ENCODE measurements at places on chromosomes 2 and 18.

DNA sequence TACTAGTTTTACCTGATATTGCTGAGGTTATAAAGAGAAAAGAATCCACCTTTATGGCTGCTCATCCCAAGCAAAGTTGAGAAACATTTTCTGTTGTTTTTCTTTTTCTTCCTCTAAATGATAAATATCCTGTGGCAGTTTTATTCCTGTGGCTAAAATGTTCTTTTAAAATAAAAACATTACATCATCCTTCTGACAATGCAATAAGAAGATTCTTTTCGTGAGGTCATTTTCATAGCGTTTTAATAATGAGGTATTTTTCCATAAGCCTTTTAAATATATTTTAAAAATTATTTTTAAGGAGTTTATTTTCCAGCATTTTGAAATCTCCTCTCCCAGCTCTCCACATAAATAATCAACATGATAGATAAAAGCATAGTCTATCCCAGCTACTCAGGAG is 52.8 kb upstream of the EPB41L3 start:
- DNase-seq: no peak

DNA sequence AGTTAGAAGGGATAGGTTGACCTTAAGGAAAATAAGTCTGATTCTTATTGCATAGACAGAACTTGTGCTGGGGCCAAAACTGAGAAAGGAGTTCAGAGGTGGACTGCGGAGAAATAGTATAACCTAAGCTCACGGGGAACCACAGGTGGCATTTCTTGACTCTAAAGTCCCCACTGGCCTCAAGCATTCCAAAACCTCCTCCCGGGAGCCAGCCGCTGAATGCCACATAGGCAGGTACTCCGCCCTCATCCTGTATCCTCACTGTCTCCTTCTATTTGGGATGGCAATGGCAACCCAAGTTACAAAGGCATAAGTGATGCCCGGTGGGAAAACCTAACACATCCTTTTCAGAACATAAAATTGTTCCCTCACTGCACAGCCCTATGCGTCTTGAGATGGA is 173.0 kb downstream of the SP3 start:
- DNase-seq: no peak

- no peak for DNase-seq
These were observed 46.1 kb downstream of the SPRED2 start for GRCh38 chr2:65386344-65386743.

GRCh38 chr2:32452338-32453064 is 95.7 kb downstream of the BIRC6 start:
- no peak for DNase-seq

DNA sequence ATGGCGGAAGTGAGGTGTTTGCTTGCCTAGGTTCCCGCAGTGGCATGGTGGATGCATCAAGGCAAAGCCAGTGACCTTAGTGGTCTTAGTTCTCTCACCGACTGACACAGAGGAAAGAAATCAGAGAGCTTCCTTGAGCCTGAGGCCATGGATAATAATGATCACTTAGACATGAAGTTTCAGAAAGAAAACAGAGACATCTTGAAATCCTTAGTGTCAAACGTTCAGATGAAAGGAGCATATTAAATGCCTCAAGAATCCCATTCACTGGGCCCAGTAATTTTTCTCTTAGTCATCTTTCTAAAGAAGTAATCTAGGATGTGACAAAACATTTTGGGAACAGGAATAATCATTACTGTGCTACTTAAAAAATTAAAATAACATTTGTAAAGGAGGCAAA is 35.2 kb downstream of the COPS8 start:
- no peak for DNase-seq

GRCh38 chr2:232459419-232460035 is 3.6 kb downstream of the ALPI start:
- no peak for DNase-seq

- DNase-seq: no peak
These were observed 49.3 kb upstream of the LRPPRC start for GRCh38 chr2:44045061-44045460.

- no peak for DNase-seq
These were observed 4.8 kb upstream of the ASXL3 start for GRCh38 chr18:33573193-33573592.

- no peak for DNase-seq
These were observed 1.7 kb downstream of the PRELID3A start for GRCh38 chr18:12409469-12409868.

- DNase-seq: no peak
These were observed 382.8 kb downstream of the OSR1 start for GRCh38 chr2:18975506-18976167.

DNA sequence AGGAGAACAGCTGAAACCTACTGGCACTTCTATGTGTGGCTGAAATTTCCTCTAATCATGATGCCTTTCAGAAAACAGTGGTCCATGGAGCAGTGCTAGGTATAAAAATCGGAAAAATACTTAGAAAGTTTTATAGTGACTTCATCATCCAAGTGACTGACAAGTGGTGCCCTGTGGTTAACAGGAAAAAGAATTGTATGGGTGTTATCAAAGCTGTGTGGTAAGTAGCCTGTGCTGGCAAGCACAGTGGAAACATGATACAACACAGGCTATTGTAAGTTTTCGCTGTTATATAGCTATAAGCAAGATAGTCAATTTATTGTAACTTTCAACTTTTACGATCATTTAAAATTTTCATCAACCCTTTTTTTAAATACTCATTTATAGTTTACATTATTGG is 1599.7 kb upstream of the ZEB2 start:
- DNase-seq: no peak

- no peak for DNase-seq
These were observed 12.3 kb downstream of the KLF7 start for GRCh38 chr2:207153266-207153975.

DNA sequence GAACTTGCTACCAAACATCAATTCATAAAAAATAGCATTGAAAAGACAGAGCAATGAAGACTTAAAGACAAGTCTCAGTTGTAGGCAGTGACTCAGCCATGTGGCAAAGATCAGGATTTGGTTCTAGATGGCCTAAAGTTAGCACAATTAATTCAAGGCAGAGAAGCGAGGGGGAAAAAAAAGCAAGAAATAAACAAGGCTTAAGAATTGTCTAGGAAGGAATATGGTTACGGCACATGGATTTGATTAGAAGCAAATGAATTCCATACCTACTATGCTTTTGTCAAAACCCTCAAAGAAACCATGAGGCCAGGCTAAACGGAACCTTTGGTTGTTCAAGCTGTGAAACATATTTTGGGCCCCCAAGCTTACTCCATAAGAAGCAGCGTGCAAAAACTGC is 362.2 kb upstream of the KCNH7 start:
- DNase-seq: no peak

DNA sequence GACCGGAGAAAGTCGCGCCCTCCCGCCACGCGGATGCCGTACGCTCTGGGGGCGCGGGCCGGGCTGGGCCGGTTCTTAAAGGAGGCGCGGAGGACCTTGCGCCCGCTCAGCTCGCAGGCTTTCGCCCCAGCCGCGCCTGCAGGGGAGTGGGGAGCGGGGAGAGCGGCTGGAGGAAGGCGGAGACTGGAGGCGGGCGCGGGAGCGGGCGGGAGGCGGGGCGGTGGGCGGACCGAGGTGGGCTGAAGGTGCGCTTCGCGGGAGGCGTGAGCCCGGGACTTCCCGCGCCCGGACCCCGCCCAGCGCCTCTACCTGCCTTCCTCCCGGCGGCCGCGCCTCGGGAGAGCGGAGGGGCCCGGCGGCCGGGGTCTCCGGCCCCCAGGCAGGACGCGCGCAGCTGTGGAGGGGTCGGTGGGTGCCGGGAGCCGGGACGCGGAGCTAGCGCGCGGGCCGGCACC is at the start of gene ADRA2B:
ADRA2B (minus strand) TSS at position 148 of the 455 bp plus-strand sequence. CDS start 422 bp downstream, outside the sequence.
- no peak for DNase-seq
